Fibroblast of skin of left biceps (primary cell): ENCODE measurements at places on chromosomes 4 and X.

- no peak for DNase-seq
These were observed 172.8 kb upstream of the APOOL start for GRCh38 chrX:84830836-84831235.

DNA sequence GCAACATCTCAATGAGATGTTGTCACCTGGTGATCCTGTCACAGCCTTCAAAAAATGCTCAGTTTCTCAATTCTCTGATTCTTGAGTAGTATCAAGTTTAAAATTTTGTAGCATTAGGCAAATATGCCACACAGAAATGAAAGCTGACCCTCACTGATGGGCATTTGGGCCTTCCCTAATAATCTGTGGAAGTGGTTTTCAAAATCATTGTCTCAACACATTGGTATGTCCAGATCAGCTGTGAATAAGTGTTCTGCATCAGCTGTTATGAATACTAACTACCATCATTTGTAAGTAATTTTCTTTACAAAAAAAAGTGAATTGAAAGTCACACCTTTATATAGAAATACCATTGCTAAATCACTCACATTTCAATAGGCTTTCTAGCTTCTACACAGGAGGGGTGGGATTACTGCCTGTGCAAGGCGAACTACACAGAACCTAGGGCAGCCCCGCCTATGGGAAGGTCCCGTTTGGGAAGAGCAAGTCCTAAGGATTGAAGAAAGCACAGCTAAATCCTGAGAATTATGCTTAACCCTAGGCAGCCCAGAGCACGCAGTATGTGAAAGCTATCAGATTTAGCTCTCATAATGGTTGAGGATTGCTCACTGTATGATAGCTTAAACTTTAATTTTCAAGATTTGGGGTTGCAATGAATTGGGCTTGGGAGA, 73.4 kb downstream of the GPC3 start:
- no peak for DNase-seq

GRCh38 chr4:167216783-167217182, 17.5 kb downstream of the SPOCK3 start:
- no peak for DNase-seq

- no peak for DNase-seq
These were observed 1.1 kb downstream of the SLIT2 start for GRCh38 chr4:20252656-20253282.

GRCh38 chr4:52659722-52660261, 691 bp upstream of the USP46 start:
- DNase-seq, result no peak

- DNase-seq, result no peak
These were observed 172.0 kb downstream of the ADAM29 start for GRCh38 chr4:175090116-175090515.

DNA sequence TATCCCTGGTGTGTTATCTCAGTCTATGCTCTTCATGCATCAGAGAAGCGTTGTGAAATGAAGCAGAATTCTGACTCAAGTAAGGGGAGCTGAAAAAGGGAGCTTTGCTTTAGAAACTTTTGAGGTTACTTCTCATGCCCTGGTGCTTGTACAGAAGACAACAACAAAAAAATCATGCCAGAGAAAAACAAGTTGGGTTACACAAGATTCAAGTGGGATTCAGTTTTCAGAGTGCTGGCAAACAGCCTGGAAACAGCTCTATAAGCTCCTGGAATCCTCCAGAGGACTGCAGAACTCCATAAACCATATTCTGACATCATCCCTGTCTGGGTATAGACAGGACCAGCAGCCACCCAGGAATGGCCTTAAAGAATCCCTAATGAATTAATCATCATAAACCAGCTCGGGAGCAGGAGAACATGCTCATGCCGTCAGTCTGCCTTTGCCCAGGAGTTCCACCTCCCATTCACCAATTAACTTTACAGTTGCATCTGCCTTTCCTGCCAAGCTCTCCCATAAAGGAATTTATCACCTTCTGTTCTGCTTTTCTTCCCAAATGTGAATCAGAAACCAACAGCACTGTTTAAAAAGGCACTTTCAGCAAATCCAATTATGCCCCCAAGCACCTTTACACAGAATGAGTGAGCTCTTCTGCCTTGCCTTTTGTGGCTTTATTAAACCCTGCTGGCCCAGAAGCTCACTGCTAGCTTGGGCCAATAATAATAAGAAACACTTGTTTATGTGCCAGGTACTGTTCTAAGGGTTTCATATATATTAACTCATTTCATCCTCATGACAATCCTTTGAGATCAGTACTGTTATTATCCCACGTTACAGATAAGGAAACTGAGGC, 54.5 kb upstream of the FBXW7 start:
- DNase-seq, result peak; percentile 99

DNA sequence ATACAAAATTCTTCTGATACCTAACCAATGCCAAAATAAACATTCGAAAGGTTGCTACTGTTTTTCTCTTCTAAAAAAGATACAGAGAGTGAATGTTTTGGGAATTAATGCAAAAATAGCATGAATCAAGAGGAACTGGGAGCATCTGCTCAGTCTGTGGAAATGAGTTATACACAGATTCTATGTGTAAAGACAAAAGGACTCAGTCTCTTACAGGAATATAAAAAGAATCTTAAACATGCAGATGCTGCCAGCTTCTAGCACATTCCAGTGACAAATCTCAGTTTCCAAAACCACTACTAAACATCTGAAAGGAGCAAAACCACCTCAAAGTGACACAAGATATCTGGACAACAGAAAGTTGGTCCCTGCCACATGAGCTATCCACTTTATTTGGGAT, 55.0 kb downstream of the PAPSS1 start:
- no peak for DNase-seq

DNA sequence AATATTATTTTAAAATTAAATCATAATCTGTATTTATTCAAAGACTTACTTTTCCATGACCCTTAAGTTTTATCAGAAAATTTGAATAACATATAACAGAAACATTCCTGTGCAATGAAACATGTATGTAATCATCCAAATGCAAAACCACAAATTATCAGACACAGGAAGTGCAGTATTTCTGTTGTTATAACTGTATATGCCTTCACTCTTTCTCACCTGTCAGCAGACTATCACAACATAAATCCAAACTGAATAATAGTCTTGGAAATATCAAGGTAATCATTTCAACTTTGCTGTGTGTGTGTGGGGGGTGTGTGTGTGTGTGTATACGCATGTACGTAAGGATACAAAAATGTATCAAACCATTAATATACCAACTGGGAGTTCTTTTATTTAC, 285.9 kb downstream of the SLC7A11 start:
- DNase-seq, result no peak

DNA sequence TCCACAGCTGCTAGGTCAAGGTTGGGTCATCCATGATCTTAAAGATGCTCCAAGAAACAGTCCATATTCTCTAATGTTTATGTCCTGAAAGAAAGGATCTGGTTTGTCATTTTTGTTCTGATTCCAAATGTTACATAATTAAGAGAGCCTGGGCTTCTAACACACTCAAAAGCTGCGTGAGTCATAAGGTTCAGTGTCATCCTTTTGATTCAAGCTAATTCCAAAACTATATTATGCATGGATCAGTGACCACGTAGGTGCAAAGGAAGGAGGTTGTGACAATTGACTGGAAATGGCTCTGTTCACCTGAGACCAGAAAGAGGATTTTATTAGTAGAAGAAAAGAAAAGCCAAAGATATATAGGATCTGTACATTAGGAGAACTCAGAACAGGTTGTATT, 268.7 kb upstream of the GK2 start:
- no peak for DNase-seq
